ENCODE measurements at places on chromosomes 12 and 14.

- H3K27me3 ChIP-seq: no peaks in the 10 kb centered on the region
- no peak overlapping the region for H3K27ac ChIP-seq
- H3K4me1 ChIP-seq: no peaks in the 10 kb centered on the region
These were observed 363.2 kb downstream of the GALC start for GRCh38 chr14:87629788-87630187.

DNA sequence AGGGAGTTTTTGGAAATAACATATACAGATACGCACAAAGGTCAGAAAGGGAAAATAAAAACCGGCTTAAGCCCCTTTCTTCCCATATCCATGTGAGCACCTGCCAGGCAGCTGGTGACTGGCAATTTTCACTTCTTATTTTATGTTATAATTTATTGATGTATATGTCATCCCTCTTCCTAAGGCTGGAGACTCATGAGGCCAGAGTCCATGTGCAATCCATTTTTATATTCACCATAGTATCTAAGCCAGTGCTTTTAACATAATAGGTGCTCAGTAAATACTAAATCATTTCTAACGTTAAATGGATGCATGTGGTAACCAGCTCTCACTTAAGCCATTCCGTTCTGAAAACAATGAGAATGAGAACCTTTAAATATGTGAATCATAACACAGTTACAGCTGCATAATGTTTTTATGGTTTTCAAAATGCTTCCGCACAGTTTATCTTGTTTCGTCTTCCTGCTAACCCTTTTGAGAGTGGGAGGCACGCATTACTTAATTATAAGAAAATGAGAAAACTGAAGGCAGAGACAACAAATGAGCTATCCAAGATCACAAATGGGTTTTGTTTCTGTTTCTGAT, 178.3 kb downstream of the CACNA1C start:
- ATAC-seq: no peak
- peaks cover 26% of the 10 kb centered on the region for H3K27me3 ChIP-seq
- H3K36me3 ChIP-seq: no peaks in the 10 kb centered on the region
- no peak overlapping the region for H3K4me3 ChIP-seq
- H3K27ac ChIP-seq: no peak overlapping the region
- no peaks in the 10 kb centered on the region for H3K4me1 ChIP-seq

GRCh38 chr12:28390761-28391385, 200.6 kb downstream of the CCDC91 start:
- peaks cover 70% of the 10 kb centered on the region for H3K36me3 ChIP-seq
- no peaks in the 10 kb centered on the region for H3K27me3 ChIP-seq
- no peak overlapping the region for H3K27ac ChIP-seq
- no peak overlapping the region for H3K4me3 ChIP-seq

DNA sequence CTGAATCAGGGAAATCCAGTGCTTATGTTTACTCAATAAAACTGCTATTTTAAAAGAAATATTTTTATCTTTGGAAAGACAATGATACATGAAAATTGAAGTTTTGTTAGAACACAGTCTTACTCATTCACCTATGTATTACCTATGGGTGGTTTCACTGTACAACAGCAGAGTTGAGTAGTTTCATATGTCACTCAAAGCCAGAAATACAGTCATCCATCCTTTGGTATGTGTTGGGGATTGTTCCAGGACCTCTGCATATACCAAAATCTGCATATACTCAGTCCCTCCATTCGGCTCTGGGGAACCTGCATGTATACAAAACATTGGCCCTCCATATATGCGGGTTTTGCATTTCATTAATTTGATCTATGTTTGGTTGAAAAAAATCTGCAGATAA, 190.6 kb downstream of the GPHN start:
- H3K27ac ChIP-seq: no peak overlapping the region
- no peaks in the 10 kb centered on the region for H3K27me3 ChIP-seq
- H3K36me3 ChIP-seq: peaks cover 10% of the 10 kb centered on the region
- no peaks in the 10 kb centered on the region for H3K4me1 ChIP-seq
- H3K4me3 ChIP-seq: no peak overlapping the region
- ATAC-seq: no peak

DNA sequence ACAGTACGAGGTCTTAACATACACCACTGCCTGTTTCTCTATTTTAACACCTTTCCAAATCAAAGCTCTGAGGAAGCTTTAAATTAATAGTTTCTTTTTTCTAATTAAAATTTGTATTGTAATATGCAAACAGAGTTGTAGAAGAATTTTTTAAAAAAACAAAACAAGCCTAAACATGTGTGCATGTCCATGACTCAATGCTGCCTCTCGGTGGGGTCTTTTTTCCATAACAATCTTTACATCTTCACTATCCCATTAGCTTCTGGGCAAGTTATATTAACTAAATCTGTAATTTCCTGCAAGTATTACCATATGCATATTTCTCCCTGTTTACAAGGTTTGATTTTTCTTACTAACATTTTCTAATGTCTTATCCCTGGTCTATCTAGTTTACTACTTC, 143.9 kb upstream of the NAV3 start:
- no peaks in the 10 kb centered on the region for H3K4me1 ChIP-seq
- H3K27me3 ChIP-seq: no peaks in the 10 kb centered on the region
- no peak overlapping the region for H3K4me3 ChIP-seq

DNA sequence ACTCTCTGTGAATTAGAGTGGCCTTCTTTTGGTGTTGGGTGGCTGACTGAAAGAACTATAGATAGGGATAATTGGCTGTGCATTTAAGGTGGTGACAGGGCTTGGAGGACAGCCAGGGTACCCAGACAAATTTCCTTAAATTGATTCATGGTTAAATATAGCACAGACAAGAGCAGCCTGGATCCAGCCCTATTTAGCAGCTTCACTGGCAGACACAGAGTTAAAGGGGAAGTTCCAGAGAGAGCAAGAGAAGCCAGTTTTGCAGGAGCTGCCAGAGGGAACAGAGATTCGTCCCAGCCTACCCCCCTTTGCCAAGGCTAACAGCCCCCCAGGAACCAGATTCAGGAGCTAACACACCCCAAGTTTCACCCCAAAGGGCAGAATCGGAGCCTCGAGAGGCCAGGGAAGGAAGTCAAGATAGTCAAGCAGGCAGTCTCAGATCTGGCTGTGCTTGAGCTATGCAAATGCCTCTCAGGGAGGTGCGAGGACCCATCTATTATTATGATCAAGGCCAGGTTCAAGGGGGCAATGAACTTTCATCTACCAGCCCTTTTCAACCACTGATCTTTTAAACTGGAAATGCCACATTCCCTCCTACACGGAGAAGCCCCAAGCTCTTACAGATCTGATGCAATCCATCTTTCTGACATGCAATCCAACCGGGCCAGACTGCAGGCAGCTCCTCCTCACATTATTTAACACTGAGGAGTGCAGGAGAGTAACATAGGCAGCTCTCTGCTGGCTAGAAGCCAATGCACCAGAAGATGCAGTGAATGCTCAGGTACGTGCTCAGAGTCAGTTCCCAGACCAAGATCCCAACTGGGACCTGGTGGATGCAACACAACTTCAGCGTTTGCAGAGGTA, 58.2 kb downstream of the DHRS2 start:
- no peak overlapping the region for H3K4me3 ChIP-seq
- H3K4me1 ChIP-seq: no peaks in the 10 kb centered on the region
- no peaks in the 10 kb centered on the region for H3K36me3 ChIP-seq
- peaks cover 7% of the 10 kb centered on the region for H3K27me3 ChIP-seq

- no peaks in the 10 kb centered on the region for H3K27me3 ChIP-seq
- H3K4me3 ChIP-seq: no peak overlapping the region
- peaks cover 13% of the 10 kb centered on the region for H3K4me1 ChIP-seq
These were observed 40.8 kb downstream of the NINJ2 start for GRCh38 chr12:622416-622815.

GRCh38 chr12:530308-530707, 70.6 kb downstream of the B4GALNT3 start:
- no peaks in the 10 kb centered on the region for H3K4me1 ChIP-seq
- ATAC-seq: no peak
- H3K27ac ChIP-seq: no peak overlapping the region
- peaks cover 5% of the 10 kb centered on the region for H3K36me3 ChIP-seq

GRCh38 chr12:111120578-111120977, 200.2 kb upstream of the MYL2 start:
- ATAC-seq: no peak
- no peak overlapping the region for H3K4me3 ChIP-seq
- peaks cover 41% of the 10 kb centered on the region for H3K27me3 ChIP-seq
- H3K27ac ChIP-seq: no peak overlapping the region
- H3K36me3 ChIP-seq: no peaks in the 10 kb centered on the region
- no peaks in the 10 kb centered on the region for H3K4me1 ChIP-seq

Measured in stimulated activated memory B cell treated with anti-CD40 and anti-IgM and Interleukin-4, amounts not matched to agents 10 μg/mL and 1 μg/mL and 100 μg/mL, for 72 hours (primary cell).